ENCODE measurements at places on chromosomes 3 and 15.

DNA sequence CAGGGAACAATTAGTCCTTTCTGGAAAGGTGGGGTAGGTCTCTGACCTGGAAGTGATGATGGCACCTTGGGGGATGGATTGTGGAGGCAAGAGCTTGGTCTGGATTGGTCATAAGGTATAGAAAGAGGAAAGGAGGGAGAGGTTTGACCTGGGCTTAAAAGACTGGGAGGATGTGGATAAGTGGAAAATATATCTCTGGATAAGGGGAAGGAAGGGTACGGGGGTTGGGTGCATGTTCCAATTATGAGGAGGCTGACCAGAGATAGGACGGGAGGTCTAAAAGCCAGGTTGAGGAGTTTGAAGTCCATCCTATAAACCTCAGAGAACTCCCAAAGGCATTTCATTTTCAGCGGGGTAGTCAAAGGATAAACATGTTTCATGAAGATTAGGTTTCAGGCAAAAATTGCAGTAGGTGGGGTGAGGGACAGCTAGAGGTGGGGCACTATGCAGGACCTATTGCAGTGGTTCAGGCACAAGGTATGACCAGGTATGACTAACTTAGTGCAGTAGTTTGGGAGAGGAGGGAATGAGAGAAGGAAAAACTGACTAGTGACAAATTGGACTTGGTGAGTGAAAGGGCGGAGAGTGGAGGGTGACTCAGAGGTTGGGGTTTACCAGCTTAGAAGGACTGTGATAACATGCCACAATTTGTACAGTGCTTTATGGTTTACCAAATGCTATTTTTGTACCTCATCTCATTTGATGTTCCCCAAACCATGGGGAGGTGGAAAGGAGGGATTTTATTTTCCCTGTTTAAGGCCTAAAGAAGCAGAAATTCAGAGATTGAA lies 10.7 kb downstream of the PDE8A start:
- DNase-seq: no peak

DNA sequence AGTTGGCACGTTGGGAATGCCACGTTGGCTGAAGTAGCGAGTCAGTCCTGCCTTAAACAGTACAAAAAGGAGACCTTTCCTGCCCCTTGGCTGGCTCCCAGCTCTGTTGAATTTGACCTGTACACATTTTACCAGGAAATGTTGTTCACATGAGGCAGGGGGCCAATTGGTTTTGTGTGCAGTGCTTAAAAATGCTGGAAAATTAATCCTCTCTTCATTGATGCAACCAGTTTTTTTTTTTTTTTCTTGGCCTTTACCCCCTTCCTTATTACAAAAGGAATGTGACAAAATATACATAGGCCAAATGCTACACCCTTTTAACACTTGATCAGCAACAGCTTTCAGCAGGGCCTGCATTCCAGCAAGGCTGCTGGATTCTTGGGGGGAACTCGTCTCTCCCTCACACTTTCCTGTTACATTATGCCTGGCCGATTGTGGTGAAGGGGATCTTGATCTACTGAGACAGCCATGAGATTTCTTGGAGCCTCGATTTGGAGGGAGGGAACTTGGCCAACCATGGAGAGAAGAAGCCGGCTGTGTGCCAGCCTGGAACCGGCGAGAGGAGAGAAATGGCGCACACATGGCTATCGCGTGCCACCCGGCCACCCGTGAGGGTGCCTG lies 93.1 kb downstream of the DNASE1L3 start:
- DNase-seq: peak; percentile 79

- peak; percentile 86 for DNase-seq
Measured at GRCh38 chr3:160180581-160181216, 44.5 kb upstream of the C3orf80 start.

GRCh38 chr3:146314871-146315270 lies 64.0 kb upstream of the PLSCR4 start:
- no peak for DNase-seq

DNA sequence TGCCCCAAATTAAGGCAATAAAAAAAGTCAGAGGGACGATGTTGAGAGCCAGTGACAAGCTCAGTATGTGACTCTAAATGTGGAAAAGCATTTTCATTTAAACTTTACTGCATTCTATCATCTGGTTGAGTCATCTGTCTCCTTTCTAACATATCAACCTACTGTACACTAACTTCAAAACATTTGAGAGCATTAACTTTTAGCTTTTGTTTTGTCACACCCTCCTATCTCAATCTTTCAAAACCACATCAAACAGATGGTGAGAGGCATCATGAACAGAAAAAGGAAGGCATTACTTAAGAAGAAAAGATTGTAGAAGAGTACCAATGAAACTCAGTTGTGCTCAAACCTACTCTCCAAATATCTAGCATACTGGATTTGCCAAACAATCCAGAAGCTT lies 4.8 kb downstream of the LRRC58 start:
- no peak for DNase-seq

GRCh38 chr3:172087602-172088580 lies 48.5 kb downstream of the FNDC3B start:
- no peak for DNase-seq

DNA sequence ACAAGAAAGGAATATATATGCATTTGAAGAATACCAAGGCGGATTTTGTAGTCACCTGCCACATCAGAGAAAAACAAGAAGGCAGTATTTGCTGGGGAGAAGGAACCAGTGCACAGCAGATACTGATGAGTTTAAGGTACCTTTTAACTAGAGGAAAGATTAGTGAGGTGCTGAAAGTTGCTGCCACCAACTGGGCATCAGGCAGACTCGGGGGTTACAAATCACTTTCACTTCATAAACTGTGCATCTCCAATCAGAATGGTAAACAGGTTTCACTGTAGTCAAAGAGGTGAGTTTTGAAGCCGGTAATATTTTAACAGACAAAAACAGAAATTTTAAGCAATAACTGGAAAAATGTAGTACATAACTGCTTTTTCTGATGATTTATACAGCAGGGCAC lies 4.1 kb downstream of the FBN1 start:
- no peak for DNase-seq

DNA sequence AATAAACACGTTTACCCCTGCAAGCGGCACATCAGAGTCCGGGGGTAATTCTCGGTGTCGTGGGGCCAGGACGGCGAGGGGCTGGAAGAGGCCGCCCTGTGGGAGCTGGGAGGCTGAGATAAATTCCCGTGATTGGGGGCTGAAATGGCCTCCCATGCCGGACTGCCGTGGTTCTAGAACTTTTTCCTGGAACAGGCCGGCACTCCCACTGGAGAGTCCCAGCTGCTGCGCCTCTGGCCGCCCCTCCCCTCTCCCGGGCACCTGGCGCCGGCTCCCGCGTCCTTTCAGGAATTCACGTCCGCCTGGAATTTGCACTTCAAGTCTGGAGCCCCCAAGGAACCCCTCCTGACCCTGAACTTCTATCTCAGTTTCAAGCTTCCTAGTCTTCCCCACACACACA lies 10.8 kb upstream of the LRRC2 start:
- DNase-seq: no peak

GRCh38 chr15:51331141-51331540 lies 7.3 kb downstream of the CYP19A1 start:
- DNase-seq: no peak

- no peak for DNase-seq
Measured at GRCh38 chr3:33076952-33077351, 20.0 kb downstream of the GLB1 start.

GRCh38 chr3:143600756-143601718 lies 247.2 kb downstream of the SLC9A9 start:
- DNase-seq: no peak

DNA sequence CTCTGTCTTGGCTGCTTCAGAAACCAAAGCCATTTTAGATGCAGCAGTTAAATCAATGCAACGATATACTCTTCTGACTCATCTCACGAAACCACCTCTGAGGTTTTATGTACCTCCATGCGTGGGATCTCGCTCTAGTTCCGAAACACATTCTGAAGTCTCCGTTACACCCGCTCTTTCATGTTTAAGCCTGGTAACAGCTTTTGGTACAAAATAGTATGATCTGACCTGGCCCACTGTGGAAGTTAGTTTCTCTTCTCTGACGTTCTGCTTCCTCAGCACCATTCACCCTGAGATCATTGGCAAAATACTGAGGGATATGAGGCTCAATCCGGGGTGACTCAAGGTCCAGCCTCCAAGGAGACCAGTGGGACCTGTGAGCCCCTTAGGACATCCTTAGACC lies 121.9 kb downstream of the TMEM266 start:
- DNase-seq: no peak

DNA sequence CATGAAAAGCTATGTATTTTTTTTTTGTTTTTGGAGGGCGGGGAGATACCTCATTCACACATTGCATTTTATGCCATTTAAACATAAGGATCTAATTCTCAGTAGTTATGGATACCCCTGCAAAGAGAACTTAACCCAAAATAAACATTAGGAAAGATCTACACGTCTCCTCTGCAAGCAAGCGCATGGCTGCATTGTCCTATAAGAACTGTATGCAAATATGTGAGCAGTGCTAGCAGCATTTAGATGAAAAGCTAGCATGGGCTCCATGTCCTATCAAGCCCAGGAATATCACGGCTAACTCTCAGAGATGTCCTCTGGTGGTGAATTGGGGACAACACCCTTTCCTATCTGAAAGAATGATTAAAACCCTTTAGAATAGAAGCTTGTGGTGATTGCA lies 292.8 kb downstream of the MEX3B start:
- DNase-seq: no peak

DNA sequence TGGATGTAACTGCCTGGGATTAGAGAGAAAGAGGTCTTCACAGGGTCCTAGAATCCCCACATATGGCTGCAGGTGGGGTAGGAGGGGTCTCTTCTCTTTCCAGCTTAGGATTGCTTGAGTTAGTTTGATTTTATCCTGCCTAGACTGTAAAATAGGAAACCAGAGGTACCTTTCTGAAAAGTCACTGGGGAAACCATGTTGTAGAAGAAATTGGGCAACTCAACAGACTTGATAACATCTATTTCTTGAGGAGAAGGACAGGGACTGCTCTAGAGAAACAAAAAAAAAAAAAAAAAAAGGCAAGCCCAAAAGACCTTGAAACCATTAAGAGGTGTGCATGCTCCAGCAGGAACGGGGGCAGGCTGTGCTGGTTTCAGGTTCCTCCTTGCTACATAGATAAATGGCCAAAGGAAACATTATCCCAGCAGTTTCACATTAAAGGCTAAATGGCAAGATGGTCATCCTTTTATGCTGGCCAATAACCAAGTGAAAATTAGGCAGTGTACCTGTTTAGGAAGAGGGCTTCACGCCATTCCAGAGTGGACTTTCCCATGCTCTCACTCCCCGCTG lies 116.1 kb downstream of the ALDH1A2 start:
- no peak for DNase-seq

DNA sequence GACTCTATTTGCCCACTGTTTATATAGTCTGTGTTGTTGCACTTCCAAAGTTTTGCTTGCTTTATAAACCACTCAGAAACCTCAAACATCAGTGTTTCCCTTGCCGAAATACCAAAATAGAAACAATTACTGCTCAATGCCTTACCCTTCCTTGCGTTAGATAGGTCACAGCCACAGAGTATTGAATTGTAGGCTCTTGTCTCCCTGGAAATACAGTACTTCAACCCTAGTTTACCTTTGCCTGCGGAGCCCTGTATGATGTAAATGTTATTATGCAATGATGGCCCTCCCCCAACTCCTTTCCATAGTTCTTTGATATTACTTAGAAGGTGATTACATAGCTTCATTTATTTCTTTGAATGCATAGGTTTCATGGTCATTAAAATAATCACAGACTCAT lies 44.2 kb downstream of the SOX2 start:
- DNase-seq: no peak

DNA sequence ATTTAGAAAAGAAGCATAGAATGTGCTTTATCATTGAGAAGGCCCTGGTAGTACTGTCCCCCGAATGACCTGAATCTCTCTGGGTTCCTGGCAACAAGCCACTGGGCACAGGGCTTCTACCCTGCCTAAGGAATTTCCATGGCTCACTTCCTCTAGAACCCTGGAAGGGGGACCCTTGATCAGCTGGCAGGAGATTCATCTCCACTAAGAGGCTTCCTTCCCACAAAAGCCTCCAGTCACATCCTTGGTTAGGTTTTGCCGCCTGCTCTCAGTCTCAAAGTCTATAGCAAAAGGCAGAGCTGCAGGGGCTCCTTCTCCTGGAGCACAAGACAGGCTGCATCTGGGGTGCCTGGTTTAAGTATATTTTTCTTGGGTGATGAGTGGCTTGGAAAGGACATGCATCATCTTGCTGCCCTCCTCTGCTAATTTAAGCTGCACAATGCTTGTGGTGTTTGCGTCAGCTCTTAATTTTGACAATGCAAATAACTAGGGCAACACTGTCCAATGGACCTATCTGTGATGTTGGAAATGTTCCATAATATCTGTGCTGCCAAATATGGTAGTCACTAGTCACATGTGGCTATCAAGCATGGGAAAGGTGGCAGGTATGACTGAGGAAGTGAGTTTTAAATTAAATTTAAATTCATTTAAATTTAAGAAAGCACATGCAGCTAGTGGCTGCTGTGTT lies 33.4 kb upstream of the RARRES1 start:
- peak; percentile 32 for DNase-seq

DNA sequence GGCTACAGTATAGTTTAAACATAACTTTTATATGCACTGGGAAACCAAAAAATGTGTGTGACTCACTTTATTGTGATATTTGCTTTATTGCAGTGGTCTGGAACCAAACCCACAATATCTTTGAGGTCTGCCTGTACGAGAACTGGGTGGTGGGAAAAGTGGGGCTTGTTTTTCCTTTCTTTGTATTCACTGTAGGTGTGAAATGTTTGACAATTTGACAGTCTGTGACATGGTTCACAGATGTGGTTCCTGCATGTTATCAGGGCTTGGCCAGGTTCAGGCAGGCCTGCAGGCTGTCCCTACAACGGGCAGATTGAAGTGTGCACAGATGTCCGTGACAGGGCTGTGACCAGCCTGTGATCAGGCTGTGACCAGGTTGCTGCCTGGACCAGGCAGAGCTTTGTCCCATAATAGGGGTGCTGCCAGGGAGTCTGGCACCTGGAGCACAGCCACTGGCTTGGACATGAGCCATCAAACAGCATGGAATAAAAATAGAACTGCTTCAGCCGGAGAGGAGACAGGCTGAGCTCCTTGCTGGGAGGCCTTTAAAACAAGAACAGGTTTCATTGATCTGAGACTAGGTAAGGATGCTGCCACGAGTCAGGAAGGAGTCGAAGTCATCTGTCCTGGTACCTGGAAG lies 61.0 kb downstream of the KLF13 start:
- peak; percentile 43 for DNase-seq

DNA sequence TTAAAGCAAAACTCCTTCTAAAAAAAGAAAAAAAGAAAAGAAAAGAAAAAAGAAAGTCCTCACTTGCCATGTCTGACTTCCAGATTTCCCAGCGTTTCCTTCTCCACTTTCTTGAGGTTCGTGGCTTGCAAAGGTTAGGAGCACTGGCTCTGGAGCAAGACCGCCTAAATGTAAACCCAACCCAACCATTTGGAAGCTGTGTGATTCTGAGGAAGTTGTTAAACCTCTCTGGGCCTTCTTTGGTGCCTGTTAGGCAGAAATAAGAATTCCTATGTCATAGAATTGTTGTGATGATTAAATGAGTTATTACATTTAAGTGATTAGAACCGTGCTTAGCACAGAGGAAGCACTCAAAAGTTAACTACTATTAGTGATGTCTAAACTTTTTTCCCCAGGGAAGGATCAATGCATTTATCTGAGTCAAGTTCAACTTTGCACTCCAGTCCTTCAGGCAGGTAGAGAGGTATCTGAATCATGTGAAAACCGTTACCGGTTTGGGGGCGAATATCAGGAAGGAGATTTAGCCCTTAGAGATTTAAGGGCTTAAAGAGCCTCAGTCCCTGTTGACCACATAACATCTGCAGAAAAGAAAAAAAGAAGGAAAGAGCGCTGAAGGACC lies 78.3 kb upstream of the HES1 start:
- DNase-seq: no peak
